NCI-H2171 (cell line): ENCODE measurements at places on chromosomes 16 and 17.
A peak's percentile ranks its signal among the peaks of the same experiment; 100 is the strongest.

DNA sequence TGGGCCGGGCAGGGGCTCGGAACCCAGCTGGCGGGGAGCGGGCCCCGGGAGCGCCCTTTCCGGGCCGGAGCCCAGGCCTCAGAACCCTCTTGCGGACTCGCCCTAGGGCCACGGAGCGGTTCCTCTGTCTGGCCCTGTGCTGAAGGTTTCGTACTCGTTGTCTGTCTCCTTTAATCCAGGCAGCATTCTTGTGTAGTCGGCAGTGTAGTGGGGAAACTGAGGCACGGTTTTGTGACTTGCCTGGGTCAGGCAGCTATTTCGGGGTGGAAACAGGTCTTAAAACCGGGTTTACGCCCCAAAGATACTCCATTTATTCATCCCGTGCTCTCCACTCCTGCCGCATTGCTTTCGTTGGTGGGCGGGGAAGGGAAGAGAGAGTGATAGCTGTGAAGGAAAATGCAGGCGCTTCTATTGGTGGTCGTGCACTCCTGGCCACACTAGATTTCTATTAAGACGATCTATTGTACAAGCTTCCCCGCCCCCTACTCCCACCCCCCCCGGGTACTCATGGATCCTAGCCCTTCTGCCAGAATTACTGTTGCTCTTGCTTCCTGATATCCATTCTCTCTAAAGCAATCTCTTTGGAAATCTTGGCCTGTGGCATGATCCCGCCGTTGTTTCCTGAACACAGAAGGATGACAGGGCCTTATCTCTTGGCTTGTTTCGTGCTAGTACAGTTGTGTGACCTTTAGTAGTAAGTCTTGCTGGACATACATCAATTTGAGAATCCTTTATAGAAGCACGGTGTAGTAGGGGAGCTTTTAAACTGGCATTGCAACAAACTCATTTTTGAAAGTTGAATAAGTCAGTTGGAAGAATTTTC lies 751 bp downstream of the DCAF7 start:
- peak; percentile 69 for DNase-seq

GRCh38 chr16:71746442-71747046 lies 22.0 kb upstream of the PHLPP2 start:
- peak; percentile 21 for DNase-seq

DNA sequence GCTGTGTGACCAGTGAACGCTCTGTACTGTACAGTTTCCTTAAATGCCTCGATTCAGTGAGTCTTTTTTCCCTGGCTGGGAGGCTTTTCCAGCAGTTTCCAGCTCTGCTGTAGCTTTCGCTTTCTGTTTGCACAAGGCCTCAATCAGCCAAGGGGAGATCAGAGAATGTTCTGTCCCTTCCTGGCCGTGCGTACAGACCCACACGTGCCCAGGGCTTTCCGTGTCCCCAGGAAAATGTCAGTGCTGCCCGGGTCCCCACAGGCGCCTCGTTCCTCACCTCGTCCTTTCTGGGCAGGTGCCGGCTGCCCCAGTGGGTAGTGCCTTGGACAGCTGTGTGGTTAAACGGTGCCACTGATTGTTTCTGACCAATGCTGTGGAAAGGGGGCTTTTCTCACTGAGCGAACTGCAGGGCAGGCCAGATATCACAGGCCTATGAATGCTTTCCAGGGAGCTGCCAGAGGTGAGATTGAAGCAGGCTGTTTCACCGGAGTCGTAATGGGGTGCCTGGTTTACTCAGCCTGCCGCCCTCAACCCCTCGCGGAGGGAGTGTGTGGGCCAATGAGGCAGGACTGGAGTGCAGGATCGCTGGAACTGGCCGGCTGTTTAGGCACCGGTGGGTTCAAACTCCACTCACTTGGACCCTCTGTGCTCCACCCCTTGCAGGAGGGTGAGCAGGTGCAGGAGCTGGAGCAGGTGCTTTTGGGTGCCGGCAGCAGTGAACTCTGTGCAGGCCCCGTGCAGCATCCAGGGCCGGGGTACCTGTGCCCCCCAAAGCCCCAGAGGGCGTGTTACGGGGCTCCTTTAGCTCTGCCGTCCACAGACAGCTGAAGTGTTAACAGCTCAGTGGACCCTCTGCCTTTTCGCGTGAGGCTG lies 44.4 kb downstream of the ZNF778 start:
- DNase-seq: no peak

DNA sequence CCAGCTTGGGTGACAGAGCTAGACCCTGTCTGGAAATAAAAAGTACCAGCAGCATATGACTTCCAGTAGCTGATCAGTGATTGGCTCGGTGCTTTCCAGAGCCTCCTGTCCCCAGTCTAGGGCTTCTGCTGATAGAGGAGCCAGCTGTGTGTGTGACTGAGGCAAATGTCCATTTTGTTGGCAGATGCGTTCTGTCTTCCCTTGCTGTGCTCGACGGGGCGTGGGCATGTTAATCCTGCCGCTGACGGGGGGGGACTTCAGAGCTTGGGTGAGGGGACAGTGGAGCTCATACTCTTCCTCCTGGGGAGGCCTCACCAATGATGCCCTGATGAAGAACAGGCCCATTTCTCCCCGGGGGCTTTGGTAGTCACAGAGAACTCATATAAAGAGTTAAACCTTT lies 14.6 kb downstream of the KCTD2 start:
- no peak for DNase-seq

GRCh38 chr17:22268214-22268911 lies 576.0 kb downstream of the KCNJ18 start:
- DNase-seq: no peak

- DNase-seq: no peak
Observed at GRCh38 chr16:83212301-83212841, 585.6 kb downstream of the CDH13 start.

DNA sequence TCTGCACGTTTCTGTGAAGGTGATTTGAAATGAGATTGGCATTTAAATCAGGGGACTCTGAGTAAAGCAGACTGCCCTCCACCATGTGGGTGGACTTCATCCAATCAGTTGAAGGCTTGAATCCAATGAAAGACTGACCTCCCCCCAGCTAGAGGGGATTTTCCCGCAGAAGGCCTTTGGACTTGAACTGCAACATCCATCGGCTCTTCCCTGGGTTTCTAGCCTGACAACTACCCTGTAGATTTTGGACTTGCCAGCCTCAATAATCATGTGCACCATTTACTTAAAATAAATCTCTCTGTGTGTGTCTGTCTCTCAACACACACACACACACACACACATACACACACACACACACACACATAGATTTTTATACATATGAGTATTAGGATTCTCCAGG lies 23.9 kb upstream of the CNEP1R1 start:
- no peak for DNase-seq

DNA sequence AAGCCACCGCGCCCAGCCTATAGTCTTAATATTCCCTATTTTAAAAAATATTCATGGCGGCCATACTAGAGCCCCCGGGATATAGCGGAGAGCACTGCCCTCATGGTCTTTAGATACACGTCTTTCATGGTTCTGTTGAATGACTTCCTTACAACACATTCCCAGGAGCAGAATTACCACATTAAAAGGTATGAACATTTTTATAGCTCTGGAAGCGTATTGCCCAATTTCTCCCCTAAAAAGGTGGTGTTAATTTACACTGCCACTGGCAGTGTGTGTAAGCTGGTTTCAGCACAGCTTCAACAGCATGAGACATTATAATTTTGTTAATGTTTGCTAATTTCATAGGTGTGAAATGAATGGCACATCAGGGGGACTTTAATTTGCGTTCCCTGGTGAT lies 19.0 kb downstream of the C17orf100 start:
- no peak for DNase-seq

GRCh38 chr16:31461921-31462804 lies 2.9 kb downstream of the ARMC5 start:
- no peak for DNase-seq

DNA sequence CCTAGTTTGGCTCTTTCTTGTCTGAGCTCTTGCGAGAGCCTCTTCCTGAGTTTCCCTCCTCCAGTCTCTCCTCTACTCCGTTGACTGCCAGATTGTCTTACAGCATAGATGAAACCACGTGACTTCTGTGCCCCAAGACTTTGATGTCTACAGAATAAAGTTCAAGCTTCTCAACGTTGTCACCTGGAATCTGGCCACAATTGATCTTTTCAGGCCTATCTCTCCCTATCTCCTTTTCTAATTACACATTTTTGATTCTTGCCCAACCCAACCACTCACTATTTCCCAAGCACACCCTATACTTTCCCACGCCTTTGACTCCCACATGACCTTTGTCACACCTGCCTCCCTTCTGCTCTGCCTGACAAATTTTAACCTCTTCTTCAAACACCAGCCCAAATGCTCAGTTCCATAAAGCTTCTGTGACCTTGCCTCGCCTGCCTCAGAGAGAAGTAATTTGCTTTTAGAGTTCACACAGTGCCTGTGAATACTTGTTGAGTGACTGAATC lies 52.4 kb upstream of the PMFBP1 start:
- DNase-seq: peak; percentile 9

GRCh38 chr16:80233097-80233835 lies 307.5 kb upstream of the DYNLRB2 start:
- no peak for DNase-seq

DNA sequence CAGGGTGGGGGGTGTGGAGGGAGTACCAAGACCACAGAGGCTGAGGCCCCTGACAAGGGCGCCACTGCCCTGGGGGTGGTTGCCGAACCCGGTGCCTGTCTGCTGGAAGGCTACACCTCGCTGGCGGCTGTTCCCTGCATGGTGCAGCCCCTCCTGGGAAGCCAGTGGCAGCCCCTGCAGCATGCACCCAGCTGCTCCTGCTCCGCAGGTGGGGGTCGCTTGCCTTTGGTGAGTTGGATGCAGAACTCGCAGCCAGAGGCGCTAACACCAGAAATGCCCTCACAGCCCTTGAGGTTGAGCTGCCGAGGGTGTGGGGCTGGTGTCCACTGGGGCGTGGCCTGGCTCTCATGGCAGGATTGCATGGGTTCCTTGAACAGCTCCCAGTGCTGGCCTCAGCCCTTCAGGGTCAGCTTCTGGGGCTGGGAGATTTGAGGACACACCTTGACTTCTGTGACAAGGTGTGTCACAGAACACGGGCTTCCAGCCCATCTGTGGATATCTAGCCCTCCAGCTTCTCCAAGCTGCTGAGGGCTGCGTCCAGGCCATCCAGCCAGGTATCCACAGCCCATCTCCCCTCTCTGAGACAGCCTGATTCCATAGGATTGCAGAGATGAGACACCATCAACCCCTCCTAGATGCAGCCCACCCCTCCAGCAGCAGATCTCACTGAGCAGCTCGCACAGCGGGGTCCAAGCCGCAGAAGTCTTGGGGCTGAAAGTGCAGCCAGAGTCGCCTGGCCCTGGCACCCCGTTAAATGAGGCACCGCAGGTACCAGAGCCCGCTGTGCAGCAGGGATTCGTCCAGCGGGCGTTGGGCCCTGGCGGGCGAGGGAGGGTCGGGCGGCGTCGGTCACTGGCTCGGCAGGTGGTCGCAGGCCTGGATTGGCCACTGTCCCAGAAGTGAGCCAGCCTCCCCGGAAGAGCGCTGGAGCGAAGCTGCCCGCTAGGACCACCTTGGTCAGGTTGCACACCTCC lies 586.3 kb downstream of the KCNJ18 start:
- no peak for DNase-seq

GRCh38 chr17:1995321-1995892 lies 29.7 kb downstream of the RTN4RL1 start:
- DNase-seq: no peak

GRCh38 chr17:76240461-76241203 lies at the start of gene RNF157:
Gene RNF157 (minus strand): TSS chr17:76240493. CDS start chr17:76240240, 253 bp downstream.
- peak; percentile 35 for DNase-seq

GRCh38 chr17:49696233-49696761 lies 11.5 kb downstream of the SLC35B1 start:
- no peak for DNase-seq

- DNase-seq: no peak
Observed at GRCh38 chr16:56190048-56190676, 1.1 kb upstream of the GNAO1 start.

- peak; percentile 92 for DNase-seq
Observed at GRCh38 chr16:49701789-49702494, 154.0 kb downstream of the ZNF423 start.

GRCh38 chr16:53022374-53022773 lies 30.3 kb downstream of the CHD9NB start:
- DNase-seq: peak; percentile 57

GRCh38 chr16:977081-977701 lies 4.4 kb upstream of the SOX8 start:
- no peak for DNase-seq

GRCh38 chr17:73069164-73069770 lies 23.2 kb downstream of the SLC39A11 start:
- no peak for DNase-seq
